Activated CD4-positive, alpha-beta T cell treated with anti-CD3 and anti-CD28 coated beads, Interleukin-2, amount 10 ng/mL, durations not matched to agents 7 days and 5 days (primary cell): ENCODE measurements at places on chromosomes 1 and 21.

- no peak for DNase-seq
Measured at GRCh38 chr21:39111931-39112550, 71.2 kb downstream of the PSMG1 start.

DNA sequence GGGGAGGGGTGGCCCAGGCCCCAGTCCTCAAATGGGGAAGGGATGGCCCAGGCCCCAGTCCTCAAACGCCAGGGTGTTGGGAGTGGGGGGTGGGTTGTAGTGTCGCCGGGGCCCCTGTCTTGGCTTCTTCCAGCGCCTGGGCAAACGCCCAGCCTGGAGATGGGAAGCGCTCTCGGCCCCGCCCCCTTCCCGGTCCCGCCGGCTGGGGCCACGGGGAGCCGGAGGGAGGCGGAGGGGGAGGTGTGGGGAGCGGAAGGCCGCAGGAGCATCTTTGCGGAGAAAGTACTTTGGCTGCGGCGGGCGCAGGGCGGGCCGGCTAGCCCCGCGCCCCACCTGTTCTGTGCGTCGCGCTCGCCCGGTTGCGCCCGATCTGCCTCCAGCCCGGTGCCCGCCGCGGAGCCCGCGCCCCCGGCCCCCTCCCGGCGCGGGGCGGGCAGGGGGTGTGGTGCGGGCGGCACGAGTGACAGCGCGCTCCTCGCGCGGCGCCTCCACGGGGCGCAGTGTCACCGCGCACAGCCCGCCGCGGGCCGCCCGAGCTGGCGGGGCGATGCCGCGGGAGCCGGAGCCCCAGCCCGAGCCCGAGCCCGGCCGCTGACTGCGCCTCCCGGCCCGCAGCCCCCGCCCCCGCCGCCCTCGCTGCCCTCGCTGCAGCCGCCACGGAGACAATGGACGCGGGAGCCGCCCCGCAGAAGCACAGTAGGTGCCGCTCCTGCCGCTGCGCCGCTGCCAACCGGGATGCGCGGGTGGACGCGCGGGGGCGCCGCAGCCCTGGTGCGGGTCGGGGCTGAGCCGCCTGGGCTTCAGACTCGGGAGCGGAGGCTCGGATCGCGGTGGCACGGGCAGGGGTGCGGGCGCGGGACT lies 31.1 kb upstream of the PEX10 start:
- peak; percentile 17 for DNase-seq

DNA sequence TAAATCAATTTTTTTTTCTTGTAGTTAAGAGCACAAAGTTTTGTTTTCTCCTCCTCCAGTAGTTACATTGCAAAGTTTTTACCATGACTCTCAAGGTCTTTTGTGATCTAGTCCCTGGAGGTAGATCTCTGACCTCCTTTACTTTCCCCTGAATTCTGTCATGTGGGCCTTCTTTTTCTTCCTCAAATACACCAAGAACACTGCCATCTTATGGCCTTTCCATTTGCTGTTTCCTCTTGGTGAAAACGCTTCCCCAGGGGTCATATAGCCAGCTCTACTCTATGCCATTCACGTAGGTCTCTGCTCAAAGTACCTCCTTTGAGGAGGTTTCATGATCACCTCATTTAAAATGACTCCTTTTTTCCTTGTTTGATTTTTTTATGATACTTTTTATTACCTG lies 2.7 kb downstream of the DDX20 start:
- no peak for DNase-seq

- no peak for DNase-seq
Measured at GRCh38 chr1:36857754-36858153, 176.6 kb downstream of the GRIK3 start.

- no peak for DNase-seq
Measured at GRCh38 chr1:53737648-53738204, 1.2 kb downstream of the GLIS1 start.
